ENCODE measurements at places on chromosomes 7 and 10. TPM values are rescaled to one million over a fixed set of nuclear protein-coding genes. Genes with fewer than 3 reads are reported as not detected.

CYP26C1 gene
- 0.44 TPM for total RNA-seq

PPRC1 gene
- total RNA-seq, result 62.6 TPM

STRIP2 gene
- 1.8 TPM for total RNA-seq

SND1 gene
- total RNA-seq, result 211 TPM

SFTPA1 gene
- total RNA-seq, result not detected

SPDYE2 gene
- not detected for total RNA-seq

CCDC3 gene
- 5.4 TPM for total RNA-seq

HECW1 gene
- 1.9 TPM for total RNA-seq

KIF11 gene
- 18.0 TPM for total RNA-seq

RHEB gene
- total RNA-seq, result 89.4 TPM

ADAMTS14 gene
- total RNA-seq, result 4.1 TPM

C10orf67 gene
- 0.11 TPM for total RNA-seq

HSPA12A gene
- total RNA-seq, result 10.7 TPM

GTPBP10 gene
- 23.8 TPM for total RNA-seq

CUZD1 gene
- not detected for total RNA-seq

MMP21 gene
- total RNA-seq, result 0.23 TPM

LRRC17 gene
- total RNA-seq, result 42.0 TPM

SLC26A5 gene
- total RNA-seq, result not detected

FGFR2 gene
- total RNA-seq, result 78.0 TPM

GRID2IP gene
- 1.4 TPM for total RNA-seq

EPDR1 gene
- 6.0 TPM for total RNA-seq

NPVF gene
- total RNA-seq, result not detected

NACAD gene
- 10.3 TPM for total RNA-seq

FAM237B gene
- not detected for total RNA-seq

INHBA gene
- total RNA-seq, result 51.4 TPM

OR2A1 gene
- total RNA-seq, result 0.27 TPM

ABCC2 gene
- 0.87 TPM for total RNA-seq

CFAP70 gene
- 5.2 TPM for total RNA-seq

OR2A42 gene
- 0.50 TPM for total RNA-seq

TUBB8 gene
- total RNA-seq, result 0.67 TPM

FAM25G gene
- not detected for total RNA-seq

PNLIP gene
- total RNA-seq, result not detected

NPSR1 gene
- not detected for total RNA-seq

LIPN gene
- not detected for total RNA-seq

HOXA3 gene
- total RNA-seq, result 197 TPM

HKDC1 gene
- total RNA-seq, result not detected

PRSS37 gene
- not detected for total RNA-seq

HOGA1 gene
- 0.50 TPM for total RNA-seq

PRPF18 gene
- 18.9 TPM for total RNA-seq

HMX2 gene
- not detected for total RNA-seq

UBTD1 gene
- 9.1 TPM for total RNA-seq

C10orf143 gene
- 2.9 TPM for total RNA-seq

CYP2C19 gene
- not detected for total RNA-seq

TSPAN33 gene
- 7.4 TPM for total RNA-seq

SPDYE5 gene
- total RNA-seq, result 0.16 TPM

NKX1-2 gene
- not detected for total RNA-seq

CPN1 gene
- total RNA-seq, result not detected

ITIH5 gene
- 17.2 TPM for total RNA-seq

TCF7L2 gene
- total RNA-seq, result 78.0 TPM

COL28A1 gene
- total RNA-seq, result 1.8 TPM

PRLHR gene
- not detected for total RNA-seq

ZNF679 gene
- not detected for total RNA-seq
